ENCODE measurements at places on chromosomes 11 and 22.

DNA sequence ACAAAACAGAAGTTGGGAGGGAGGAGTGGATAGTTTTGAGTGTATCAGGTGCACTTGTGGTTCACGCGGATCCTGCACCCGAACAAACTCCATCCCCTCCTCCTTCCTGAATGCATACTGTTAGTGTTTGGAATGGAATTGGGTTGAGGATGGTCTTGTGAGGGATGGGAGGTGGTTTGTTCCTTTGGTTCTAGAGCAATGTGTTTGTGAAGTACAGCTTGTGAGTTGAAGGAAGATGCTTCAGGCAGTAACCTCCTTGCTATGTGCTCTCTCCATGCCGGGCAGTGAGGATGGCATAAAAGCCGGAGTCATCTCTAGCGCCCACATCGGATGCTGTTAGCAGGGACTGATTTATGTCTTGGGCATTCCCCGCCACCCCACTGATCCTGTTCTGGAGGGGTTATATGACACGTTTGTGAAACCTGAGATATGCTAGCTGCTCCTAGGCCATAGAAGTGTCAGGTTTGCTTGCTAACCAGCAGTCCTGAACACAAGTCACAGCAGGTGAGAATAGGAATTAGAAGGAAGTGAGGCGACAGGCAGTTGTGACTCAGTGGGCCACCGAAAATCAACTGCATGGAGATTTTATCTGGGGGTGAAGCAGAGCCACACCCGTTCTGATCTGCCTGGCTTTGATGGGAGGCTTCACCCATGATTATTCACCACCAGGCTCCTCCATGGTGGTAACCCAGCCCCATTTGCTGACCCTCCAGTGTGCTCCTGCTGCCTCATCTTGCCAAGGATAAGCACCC, 2.2 kb downstream of the BCR start:
- peak; percentile 91 for DNase-seq

GRCh38 chr11:113567867-113568544, 92.8 kb upstream of the DRD2 start:
- DNase-seq: no peak

DNA sequence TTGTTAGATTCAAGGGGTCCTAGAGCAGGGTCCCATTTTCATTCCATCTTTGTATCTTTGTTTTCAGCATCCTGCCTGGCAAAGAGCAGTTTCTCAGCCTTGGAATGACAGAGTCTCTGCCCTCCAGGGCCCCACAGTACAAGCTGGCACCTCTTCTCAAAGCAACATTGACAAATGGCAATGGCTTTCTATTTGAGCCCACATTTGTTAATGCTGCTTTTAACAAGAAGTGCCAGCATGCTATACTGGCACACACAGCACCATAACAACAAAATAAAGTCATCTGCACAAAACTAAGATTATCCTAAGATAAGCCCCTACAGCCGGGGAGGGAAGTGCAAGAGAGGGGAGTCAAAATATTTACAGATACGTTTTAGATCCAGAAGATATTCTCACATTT, 309.7 kb upstream of the C11orf87 start:
- DNase-seq: no peak

GRCh38 chr11:74870485-74870884, 78.4 kb downstream of the XRRA1 start:
- DNase-seq: no peak

- DNase-seq: no peak
Observed at GRCh38 chr11:57230791-57231538, 6.1 kb downstream of the APLNR start.

DNA sequence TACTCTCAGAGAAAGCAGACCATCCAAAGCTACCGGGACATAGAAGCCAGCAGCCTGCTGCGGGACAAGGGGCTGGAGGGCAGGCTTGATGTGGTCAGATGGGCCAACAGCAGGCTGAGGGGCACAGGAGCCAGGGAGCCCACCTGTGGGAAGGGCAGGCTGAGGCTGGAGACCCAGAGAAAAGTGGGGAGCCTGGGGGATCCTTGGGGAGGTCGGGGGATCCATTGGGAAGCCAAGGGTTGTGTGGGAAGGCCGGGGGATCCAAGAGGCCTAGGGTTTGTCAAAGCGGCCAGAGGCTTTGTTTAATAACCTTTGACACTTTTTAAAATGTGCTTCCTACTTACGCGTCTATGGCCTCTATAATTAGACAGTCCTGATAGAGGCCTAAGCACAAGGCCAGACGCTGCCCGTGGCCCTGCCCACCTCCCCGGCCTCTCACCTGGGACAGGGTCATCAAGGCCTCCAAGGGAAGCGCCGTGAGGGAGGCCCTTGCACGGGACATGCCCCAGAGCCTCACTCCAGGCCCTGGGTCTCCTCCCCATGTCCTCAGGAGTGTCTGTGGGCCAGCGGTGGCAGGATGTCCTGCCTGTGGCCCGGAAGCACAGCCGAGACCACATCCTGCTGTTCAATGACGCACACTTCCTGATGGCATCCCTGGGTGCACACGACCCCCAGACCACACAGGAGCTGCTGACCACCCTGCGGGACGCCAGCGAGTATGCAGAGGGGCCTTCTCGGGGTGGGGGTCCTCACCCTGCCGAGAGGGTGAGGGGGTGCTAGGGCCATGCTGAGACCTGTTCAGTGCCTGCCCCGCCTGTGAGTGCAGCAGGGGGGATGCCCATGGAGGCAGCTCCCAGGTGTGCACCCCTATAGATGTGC, 8.6 kb upstream of the GTSE1 start:
- peak; percentile 63 for DNase-seq

DNA sequence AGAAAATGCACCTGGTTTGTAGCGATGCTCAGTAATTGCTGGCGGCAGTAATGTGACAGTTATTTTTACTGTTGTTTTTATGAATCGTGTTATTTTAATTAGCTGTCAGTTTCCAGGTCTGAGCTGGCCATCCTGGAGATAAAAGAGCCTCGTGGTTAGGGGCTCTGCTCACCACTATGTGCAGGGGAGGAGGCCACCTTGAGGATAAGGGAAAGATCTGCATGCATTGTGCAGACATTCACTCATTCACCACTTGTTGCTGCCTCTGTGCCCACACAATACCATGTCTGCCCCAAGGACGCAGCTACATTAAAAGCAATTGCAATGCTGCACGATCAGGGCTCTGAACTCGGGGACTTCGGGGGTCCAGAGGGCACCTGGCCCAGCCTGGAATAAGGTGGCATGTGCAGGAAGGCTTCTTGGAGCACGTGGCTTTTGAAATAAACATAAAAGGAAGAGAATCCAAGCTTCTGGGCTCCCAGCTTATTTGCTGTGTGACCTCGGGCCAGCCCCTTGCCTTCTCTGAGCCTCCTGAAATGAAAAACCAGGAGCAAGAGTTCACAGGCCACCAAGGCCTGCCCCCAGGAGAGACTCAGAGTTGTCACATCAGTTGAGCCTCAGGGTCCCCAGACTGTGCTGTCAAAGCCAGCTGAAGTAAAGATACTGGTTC, 44.7 kb upstream of the SHISAL1 start:
- DNase-seq: no peak
